ENCODE measurements at places on chromosomes 12 and 14.

DNA sequence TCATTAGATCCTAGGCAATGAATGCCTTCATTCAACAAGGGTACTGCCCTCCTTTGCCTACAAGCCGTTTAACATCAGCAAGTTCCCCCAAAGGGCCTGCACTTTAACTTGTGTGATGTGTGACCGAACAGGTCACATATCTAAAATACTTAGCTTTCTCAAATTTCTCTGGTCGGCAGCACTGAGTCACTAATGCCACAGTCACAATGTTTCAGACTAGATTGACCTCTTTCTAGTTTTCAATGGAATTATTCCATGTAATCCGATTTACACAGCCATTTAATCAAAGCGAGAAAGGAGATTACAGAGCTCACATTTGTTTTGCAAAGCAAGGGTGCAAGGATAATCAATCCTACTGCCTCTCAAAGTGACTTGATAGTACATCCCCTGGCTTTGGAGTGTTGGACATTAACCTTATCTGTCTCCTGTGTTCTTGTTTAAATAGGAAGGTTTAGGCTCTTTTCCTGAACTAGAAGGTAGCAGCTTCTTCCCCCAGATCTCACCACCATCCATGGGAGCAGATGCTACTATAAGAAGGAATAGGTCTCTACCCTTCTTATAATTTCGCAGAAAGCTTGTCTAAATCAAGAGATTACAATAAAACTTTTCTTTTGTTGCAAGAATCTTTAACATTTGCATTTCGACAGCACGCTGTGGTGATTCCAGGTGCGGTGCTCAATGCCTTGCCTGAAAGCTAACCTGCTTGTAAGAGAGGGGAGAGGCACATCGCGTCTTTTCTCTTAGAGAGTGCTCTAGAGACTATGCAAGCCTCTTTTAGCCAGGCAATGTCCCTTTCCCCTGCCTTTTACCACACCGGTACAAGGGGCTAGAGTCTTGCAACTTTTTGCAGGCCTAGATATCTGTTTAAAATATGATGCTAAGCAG lies 1.8 kb downstream of the KITLG start:
- DNase-seq: no peak

DNA sequence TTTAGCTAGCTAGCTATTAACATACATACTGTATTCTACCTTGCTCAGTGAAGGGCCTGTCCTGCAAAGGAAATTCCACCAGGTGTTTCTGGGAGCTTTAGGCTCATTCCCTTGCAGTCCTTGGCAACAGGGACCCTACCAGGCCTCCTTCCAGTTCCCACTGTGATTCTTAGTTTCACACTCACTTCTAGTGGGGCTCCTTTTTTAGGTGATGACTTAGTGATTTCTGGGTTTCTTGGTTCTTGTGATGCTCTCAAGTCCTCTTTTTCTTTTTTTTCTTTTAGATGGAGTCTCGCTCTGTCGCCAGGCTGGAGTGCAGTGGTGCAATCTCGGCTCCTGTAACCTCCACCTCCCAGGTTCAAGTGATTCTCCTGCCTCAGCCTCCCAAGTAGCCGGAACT lies 10.4 kb upstream of the STRN3 start:
- DNase-seq: no peak

DNA sequence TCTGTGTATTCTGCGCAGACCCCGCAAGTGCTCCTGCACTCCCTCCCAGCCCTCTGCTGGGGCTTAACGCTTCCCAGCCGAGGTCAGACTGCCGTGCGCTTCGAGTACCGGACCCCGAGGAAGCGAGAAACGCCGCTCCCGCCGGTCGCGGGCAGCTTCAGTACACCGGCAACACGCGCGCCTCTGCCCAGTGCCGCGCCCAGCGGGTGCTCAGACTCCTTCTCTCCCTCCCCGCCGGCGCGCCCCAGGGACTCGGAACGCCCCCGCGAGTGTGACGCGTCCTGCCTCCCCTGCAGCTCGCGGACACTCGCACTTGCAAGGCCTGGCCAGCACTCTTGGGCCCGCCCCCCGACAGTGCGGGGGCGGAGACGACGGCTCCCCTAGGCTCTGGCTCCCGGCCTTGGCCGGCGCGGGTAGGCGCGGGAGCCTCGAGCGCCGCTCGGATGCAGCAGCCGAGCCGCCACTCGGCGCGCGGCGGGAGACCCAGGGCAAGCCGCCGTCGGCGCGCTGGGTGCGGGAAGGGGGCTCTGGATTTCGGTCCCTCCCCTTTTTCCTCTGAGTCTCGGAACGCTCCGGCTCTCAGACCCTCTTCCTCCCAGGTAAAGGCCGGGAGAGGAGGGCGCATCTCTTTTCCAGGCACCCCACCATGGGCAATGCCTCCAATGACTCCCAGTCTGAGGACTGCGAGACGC lies at the start of gene PTGER2:
Gene PTGER2, plus strand, starts transcription at position 410 of the 692 bp plus-strand sequence. Its CDS starts 237 bp downstream, at position 647.
- peak; percentile 81 for DNase-seq

GRCh38 chr12:42749239-42749638 lies 159.7 kb upstream of the PRICKLE1 start:
- no peak for DNase-seq

- DNase-seq: no peak
Measured at GRCh38 chr14:22375321-22375930, 213.6 kb downstream of the DAD1 start.

Measured in activated CD4-positive, alpha-beta T cell treated with anti-CD3 and anti-CD28 coated beads, Interleukin-2, amount 50 U/mL, for 48 hours (primary cell).